ENCODE measurements at places on chromosomes 13 and 19.
A peak's percentile ranks its signal among the peaks of the same experiment; 100 is the strongest.

GRCh38 chr13:113788413-113789135, 29.5 kb downstream of the TMEM255B start:
- DNase-seq = no peak

DNA sequence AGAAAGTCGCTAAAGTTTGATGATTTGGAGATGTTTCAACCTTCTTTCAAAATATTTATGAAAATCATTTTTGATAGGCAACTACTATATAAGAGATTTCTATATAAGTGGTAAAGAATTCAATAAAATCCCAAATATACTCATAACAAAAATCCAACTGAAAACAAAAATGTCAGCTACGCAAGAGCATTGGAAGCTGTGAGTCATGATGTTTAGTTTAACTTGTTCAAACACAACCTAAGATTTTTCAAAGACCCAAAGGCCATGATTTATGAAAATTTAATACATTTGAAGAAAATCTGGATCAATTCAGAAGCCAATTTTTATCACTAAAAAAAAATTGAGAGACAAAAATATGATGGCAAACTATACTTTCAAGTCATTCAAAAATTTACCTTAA, 226.6 kb downstream of the MZT1 start:
- no peak for DNase-seq

DNA sequence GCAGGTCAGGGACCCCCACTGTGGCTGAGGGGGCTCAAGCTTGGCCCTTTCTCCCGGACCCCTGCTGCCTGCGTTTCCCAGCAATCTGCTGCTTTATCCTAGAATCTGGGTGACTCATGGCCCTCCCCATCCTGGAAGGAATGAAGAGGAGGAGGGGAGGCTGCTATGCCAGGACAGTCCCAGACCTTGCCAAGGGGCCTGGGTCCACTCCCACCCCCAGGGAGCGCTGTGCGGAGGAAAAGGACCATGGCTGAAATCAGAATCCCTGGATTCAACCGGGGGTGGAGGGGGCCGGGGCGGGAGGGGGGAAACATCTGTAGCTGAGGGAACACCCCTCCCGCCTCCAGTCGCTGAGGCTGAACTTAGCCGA, 20.5 kb downstream of the ZNF114 start:
- DNase-seq = no peak

DNA sequence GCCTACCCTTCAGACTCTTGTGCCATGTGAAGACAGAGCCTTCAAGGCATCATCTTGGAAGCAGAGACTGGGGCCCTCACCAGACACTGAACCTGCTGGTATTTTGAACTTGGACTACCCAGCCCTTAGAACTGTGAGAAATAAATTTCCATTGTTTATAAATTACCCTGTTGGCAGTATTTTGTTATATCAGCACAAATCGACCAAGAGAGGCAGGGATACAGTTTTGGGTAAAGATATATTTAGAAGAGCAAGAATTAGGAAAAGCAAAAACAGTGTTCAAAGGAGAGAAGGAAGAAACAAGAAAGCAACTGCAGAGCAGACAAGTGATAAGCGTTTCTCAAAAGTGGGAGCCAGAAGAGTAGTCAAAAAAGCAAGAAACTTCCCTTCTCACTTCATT, 600.8 kb downstream of the DCT start:
- no peak for DNase-seq

DNA sequence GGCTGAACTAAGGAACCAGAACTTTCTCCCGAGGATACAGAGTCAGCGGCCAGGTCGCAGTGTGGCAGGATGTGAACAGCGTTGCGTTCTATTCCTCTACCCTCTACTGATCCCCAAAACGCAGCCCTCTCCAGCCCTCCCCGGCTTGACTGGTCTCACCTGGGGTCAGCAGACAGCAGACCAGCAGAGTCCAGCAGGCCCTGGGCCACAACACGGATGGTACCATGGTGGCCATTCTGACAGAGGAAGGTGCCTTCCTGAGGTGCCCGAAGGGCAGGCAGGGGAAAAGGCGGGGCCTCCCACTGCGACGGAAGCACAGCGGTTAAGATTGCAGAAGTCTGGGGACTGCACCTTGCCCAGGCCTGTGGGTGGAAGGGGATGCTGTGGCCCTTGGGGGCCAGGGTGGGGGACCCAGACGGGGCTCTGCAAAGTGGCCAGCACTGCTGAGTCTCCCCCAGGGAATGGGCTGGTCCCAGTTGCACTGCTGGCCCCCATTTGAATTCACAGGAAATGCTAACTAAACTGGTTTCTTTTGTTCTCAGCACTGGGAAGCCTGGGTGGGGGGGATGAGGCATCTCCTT, at the start of gene ICAM3:
TSS of gene ICAM3 (minus strand) at position 245 of the 581 bp plus-strand sequence. CDS start at position 235, 10 bp downstream.
- DNase-seq = peak; percentile 75

DNA sequence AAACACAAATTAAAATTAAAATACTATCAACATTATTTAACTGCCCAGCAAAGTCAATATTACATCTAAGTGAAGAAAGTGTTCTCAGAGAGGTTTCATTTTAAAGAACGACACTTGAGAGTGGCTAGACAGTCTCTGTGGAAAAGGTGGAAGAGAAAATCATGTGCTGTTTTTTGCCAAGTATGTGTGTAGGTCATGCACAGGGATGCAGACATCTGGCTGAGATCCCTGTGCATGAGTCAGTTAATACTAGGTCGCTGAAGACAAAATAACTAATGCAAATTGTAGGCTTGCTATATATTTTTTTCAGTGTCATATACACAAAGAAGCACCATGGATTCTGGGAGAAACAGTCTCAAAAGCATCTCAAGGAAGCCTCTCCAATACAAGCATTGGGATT, 44.3 kb upstream of the ENOX1 start:
- no peak for DNase-seq

- no peak for DNase-seq
Measured at GRCh38 chr13:26727633-26728032, 33.0 kb downstream of the GPR12 start.

GRCh38 chr19:55655648-55656040, 809 bp downstream of the U2AF2 start:
- DNase-seq = no peak

DNA sequence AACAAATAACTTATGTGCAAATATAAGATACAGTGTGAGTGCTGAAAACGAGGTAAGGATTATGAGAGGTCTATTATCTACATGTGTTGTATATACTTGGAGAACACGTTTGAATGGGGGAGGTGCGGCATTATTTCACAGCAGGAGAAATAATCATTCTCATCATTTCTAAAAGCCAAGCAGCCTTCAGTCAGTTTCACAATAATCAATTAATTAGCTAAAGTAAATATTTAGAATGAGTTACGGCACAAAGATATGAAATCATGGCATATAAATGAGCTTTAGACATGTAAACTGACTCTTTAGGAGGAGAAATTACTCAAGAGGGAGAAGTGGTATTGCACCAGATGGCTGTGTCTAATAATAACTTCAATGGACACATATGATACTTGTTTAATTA, 366.6 kb downstream of the DNAJC15 start:
- DNase-seq = no peak

GRCh38 chr19:46369817-46370216, 22.9 kb downstream of the PPP5C start:
- no peak for DNase-seq

GRCh38 chr19:40614622-40615411, 13.6 kb downstream of the LTBP4 start:
- peak; percentile 92 for DNase-seq

DNA sequence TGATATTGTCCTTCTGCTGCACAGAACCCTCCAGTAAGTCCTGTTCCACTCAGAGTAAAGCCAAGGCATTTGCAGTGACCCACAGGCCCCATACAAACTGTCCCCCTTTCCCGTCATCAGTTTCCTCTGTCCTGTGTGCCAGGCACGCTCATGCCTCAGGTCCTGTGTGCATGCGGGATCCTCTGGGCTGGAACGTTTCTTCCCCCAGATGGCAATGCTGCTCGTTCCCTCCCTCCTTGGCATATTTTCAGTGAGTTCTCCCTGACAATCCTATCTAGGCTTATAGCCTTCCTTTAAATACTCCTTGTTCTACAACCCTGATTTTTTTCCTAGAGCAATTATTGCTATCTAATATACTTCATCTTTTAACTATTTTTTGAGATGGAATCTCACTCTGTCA, 5.7 kb downstream of the OPA3 start:
- no peak for DNase-seq

DNA sequence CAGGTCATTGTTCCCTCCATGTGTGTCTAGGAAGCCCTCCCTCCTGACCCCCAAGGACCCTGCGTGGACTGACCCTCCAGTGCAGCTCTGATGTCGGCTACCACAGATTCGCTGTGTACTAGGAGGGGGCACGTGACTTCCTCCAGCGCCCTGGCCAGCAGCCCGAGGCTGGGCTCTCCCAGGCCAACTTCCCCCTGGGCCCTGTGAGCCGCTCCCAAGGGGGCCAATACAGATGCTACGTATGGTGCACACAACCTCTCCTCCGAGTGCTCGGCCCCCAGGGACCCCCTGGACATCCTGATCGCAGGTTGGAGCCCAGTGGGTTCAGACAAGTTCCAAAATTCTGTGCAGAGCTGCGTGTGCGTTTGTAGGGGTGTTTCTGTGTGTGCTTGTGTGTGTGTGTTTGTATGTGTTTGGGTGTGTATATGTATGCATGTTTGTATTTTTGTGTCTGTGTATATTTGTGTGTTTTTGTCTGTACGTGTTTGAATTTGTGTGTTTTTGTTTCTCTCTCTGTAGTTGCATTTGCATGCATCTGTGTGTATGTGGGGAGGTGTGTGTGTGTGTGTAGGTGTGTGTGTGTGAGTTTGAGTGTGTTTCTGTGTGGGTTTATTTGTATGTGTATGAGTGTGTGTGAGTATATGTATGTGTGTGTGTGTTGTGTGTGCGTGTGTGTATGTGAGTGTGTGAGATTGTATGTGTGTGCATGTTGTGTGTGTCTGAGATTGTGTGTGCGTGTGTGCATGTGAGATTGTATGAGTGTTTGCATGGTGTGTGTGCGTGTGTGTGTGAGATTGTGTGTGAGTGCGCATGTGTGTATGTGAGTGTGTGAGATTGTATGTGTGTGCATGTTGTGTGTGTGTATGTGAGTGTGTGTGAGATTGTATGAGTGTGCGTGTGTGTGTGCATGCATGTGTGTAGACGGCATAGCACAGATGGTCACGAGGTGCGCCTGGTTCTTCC, 21.4 kb upstream of the LILRA2 start:
- DNase-seq = no peak

DNA sequence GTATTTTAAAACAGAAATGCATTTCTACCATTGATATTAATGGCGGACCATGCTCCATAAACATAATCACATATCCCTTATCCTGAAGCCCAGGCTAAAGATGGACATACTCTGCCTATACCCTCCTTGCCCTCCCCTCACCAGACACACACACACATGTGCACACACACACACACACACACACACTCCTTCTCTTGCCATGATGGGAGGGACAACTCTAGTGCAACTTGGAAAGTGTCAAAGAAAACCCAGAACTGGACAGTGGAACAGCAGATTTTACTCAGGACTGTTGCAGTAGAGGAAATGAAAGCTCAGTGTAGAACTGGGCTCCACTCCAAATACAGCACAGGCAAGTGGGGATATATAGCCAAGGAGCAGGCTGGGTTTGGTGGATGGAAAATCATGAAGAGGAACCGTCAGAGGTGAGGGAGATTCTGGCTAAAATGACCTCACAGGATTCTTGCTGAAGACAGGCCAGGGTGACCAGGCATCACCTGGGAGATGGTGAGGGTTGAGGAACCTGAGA, 40.8 kb downstream of the TNFRSF19 start:
- no peak for DNase-seq

DNA sequence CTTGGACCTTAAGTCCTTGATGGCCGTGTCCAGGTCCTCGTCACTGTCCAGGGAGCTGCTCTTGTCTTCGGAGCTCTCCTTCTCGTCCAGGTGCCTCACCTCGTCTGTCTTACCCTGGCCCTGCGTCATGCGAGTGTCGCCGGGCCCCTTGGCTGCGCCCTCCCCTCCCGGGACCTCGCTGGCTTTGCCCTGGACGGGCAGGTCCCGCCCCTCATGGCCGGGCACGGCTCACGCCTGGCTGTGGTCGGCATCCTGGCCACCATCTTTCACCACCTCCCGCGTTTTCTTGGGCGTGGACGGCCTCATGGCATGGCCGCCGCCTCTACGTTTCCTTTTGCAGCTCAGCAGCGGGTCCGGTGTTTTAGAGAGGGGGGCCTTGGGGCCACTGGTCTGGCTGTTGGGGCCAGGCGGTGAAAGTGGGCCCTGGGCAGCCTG, 14.8 kb downstream of the RB1 start:
- DNase-seq = peak; percentile 18

DNA sequence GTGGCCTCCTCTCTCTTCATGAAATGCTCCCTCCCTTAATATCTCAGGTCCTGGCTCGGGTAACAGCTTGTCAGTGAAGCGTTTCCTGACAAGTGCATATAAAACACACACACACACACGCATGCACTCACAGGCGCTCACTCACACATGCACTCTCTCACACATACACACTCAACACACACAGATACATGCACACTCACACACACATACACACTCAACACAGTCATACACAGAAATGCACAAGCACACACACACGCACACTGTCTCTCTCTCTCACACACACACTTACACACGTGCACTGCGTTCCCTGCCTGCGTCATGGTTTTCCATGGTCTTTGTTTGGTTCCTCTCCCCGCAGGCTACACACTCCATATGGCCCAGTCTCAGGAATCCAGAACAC, 344.1 kb downstream of the UQCRFS1 start:
- no peak for DNase-seq

DNA sequence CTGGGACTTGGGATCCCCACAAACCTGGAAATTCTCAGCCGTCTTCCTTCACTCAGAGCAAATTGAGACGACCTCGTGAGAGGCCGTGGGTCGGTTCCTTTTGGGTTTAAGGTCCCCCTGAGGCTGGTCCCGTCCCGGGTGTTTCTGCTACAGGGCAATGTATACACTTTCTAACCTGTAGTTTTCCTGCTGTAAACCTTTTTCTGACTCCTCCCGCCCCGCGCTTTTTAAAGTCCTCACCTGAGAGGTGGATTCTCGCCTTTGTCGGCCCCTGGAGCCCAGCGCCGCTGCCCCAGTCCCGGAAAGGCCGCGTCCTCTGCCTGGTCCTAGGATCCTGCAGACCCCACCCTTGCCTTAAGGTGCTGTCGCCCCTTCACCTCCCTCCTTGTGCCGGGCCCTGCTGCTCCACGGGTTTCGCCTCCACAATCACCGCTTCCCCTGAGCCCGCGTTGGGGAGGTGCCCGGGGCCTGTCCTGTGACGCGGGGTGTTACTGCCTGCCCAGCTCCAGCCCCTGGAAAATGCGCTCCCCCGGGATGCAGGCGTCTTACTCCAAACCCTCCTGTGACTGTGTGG, 391 bp downstream of the ZNF761 start:
- DNase-seq = no peak

Data from CD4-positive, alpha-beta T cell treated with Interleukin-6 for 4 hours (primary cell).